Fibroblast of villous mesenchyme (primary cell): ENCODE measurements at places on chromosomes 7 and 10.

GRCh38 chr7:103989785-103990767 lies 618 bp upstream of the RELN start:
- peak; percentile 18 for DNase-seq

DNA sequence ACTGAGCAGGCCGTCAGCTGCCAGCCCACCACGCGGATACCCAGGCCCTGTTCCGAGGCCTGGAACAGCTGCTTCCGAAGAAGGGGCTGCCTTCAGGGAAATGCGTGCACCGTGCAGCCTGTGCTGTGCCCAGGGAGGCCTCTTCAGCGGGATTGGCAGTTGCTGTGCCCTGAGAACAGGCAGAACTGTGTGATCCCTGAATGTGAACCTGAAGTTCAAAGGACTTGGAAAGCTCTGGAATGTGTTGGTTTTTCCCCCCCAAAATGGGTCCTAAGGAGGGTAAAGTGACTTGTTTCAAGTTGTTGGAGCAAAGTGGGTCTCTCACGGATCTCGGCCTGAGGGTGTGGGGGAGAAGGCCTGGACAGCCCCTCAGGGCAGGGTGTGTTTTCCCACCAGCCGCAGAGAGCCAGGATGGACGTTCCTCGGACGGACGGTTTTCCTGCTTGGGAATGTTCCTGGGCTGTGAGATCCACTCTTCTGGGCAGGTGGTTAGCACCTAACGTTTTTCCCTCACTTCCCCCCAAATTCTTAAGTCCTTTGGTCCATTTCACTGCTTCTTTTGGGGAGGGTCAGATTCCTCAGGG lies 2.1 kb downstream of the SPRN start:
- DNase-seq = no peak

DNA sequence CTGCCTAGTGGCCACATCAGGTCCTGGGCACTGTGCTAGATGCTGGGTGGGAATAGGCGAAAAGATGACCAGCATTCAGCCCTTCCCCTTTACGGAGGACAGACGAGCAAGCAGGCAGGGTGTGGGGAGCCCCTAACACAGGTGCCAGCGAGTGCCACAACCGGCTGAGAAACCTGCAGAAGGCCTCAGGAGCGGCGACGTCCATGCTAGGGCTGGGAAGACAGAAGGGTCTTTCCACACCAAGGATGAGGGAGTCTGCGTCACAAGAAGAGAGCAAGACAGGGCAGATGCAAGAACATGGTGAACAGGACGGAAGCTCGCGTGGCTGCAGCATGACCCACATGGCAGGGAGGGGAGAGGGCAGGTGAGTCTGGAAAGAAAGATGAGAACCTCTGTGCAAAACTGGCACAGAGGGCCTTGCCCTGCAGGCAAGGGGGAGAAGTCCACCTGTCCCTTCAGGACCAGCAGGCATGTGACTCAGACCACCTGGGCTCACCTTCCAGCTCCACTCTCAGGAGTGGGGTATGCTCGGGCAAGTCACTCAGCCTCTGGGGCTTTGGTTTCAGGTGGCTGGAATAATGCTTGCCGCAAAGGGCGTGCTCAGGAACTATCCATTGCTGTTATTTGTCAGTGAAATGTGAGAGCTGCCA lies 36.6 kb downstream of the KCNH2 start:
- no peak for DNase-seq

DNA sequence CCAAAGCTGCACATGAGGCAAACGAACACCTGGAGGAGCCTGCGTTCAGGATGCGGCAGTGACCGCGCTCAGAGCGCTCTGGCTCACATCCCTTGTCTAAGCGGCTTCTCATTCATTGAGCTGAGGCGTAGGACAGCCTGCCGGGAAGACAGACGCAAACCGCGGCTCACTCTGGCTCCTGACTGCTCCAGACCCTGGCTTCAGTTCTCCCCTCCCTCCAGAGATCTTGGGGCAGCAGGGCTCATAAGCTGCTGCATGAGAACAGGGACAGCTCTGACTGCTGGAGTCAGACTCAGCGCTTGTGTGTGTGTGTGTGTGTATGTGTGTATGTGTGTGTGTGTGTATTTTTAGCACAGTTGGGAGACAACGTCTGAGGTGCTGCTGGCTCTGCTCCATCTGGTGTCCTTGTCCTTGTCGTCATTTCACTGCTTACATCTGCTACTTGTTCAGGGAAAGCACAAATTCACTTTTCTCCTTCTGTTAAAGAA lies 15.8 kb upstream of the LYZL2 start:
- peak; percentile 27 for DNase-seq

GRCh38 chr7:5418285-5418582 lies 5.4 kb downstream of the TNRC18 start:
- DNase-seq = no peak

GRCh38 chr7:35823440-35823839 lies 22.6 kb downstream of the SEPTIN7 start:
- DNase-seq = no peak

GRCh38 chr10:19302117-19302516 lies 253.5 kb downstream of the MALRD1 start:
- DNase-seq = peak; percentile 8

GRCh38 chr7:158077934-158078910 lies 509.4 kb downstream of the PTPRN2 start:
- no peak for DNase-seq
